Non-pigmented ciliary epithelial cell (primary cell): ENCODE measurements at places on chromosomes 2 and 18.

DNA sequence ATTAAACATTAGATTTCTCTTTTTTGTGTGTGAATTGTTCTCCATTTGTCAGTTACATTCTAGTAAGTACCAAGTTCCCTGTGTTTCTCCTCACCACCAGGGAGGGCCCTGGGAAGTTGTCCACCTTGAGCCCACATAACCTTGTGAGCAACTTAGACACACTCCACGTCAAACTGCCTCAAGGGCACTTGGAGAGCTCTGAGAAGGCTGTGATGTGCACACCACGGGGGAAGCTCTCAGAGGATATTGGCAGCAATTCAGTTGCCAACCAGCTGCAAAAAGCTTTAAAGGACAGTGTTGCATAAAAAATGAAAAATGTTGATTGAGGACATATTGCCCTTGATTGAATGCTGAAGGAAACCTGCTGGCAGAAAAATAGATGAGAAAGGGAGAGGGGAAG lies 743.6 kb downstream of the RNF144A start:
- no peak for DNase-seq

DNA sequence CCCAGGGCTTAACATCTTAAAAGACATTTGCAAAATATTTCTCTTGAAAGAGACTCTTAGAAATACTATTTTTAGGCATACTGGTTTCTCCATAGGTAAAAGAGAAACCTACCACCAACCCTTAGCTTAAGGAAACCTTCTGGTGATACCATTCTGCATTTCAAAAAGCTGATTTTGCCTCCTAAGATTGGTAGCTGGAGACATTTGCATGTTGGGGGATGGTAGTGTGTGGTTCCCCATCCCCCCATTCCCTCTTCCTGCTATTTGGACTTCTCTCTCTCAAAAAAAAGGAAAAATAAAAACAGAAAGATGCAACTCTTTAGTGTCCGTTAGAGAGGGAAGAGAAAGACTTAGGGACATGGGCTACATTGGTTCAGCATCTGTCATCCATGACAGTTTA lies 4.2 kb downstream of the LRRTM1 start:
- DNase-seq: no peak

GRCh38 chr2:70956141-70956540 lies 20.4 kb downstream of the ATP6V1B1 start:
- DNase-seq: no peak

DNA sequence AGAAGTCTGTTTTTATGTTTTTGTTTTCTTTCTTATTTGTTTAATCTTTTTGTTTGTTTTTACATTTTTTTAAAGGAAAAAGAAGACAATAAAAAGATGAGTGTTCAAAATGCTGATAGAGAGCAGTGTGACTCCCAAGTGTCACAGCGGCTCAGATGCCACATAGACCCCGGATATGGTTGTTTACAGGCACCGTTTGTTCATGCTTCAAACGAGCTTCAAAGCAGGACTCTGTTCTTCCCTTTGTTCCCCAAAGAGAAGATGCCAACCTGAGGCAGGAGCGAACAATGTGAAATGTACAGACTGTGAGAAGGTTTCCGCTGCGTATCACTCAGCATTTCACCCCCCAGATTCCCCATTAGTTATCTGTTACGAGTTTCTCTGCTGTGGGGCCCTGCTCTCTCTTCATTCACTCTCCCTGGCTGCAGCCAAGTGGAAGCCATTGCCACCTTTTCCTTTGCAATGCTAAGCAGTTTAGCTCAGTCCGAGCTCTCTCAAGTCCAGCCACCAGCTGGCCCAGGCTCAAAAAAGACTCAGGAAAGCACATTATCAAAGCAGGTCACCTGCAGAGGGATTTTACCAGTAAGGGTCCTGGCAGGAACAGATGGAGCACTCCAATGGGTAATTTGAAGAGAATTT lies 36.4 kb upstream of the PHLPP1 start:
- DNase-seq: no peak

DNA sequence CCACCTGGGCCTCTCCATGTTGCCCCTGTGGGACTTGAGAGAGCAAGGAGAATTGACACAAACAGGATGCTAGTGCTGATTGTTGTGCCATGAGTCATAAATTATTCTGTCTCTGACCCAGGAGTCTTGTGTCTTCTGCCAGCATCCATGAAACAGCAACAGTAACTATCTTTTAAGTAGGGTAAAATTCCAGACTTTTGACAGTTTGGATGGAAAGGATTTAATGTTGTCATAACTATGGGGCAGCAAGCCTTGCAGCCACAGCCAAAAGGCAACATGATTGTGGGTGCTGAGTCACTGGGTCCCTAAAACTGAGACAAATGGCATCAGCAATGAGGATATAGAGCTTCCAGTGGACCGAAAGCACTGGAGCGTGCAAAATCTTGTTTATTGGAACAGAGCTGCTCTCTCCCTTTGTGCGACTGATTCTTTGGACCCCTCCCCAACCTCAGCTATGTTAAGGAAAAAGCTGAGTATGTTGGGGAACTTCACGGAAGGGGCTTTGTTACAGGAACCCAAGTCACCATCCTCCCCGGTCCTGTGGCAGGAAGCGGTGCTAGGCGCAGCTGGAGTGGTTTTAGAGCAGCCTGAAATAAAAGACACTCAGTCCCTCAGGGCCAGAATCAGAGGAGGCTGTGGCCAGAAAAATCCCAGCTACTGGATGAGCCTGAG lies 9.6 kb upstream of the ITPRIPL1 start:
- DNase-seq: peak; percentile 46

- DNase-seq: no peak
Observed at GRCh38 chr2:168589236-168590211, 133.5 kb downstream of the CERS6 start.

DNA sequence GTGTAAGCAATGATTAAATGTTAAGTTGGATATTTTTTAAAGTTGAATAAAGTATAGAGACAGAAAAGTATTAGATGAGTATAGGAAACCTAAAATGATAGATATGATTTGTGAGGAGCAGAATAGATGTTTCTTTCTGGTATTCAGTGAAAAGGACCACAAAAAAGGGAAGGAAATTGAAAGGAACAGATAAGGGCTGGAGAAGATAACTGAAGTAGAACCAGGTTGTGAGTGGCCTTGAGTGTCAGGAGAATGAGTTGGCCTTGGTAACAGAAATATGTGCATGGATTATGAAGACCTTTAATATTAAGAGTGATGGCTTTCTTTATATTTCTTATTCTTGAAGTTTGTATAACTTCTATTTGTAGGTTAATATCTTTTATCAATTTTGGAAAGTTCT lies 543.5 kb downstream of the METTL4 start:
- no peak for DNase-seq

- DNase-seq: no peak
Observed at GRCh38 chr2:80111185-80111584, 193.4 kb downstream of the LRRTM1 start.

DNA sequence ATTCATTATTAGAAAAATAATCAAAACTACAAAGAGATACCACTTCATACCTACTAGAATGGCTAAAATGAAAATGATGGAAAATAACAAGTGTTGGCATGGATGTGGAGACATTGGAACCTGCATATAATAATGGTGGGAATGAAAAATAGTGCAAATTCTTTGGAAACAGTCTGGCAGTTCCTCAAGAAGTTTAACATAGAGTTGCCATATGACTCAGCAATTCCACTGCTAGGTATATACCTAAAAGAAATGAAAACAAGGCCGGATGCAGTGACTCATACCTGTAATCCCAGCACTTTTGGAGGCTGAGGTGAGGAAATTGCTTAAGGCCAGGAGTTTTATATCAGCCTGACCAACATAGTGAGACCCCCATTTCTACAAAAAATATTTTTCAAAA lies 41.6 kb upstream of the ACYP2 start:
- DNase-seq: no peak

GRCh38 chr2:219766658-219767057 lies 139.2 kb downstream of the SLC4A3 start:
- no peak for DNase-seq

- no peak for DNase-seq
Observed at GRCh38 chr2:234218266-234219045, 168.0 kb downstream of the SPP2 start.

DNA sequence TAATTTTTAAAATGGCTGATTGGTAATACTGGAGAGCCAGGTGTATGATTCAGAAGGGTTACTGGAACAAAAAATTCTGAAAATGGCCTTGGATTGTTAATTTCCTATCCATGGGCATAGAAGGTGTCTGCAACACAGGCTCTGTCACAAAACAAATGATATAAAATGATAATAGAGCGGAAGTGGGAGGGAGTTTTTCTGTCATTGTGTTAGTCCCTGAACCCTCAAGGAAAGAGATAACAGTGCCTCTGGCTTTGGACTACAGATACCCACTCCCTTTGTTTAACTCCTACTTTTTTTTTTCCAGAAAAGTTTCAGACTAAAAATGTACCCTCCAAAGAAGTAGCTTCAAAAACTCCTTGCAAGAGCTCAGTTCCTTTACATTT lies 28.0 kb upstream of the YES1 start:
- no peak for DNase-seq

DNA sequence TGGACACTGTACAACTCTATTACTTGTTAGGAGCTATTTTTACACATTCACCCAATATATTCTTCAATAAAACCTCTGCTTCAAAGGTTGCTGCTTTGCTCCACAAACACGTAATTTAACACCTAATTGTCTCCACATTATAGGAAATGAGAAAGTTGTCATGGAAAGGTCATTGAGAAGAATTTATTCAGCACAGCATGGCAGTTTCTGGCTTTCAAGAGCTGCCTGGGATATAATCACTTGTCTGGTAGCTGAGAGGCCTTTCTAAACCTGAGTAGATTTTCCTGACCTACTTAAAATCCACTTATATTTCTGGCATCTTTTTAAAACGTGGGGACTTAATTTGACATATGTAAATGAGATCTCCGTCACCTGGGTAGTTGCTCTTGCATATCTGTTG lies 216.1 kb downstream of the ZNF804A start:
- DNase-seq: no peak

DNA sequence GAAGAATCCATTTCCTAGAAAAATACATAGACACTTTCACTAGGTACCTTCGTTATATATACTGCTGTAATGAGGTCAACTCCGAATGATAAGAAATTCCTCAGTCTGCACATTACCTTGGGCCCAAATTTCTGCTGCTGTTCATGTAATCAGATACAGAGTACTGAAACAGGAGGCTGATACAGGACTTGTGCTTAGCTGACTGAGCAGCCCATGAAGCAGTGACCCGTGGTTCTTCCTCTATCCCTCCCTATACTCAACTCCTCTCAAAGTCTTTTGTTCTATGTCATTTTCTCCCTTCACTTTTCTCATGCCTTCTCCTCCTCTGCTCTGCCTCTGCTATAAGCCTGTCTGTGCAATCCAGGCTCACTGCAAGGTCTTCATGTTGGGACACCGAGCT lies 57.5 kb upstream of the ST8SIA5 start:
- DNase-seq: no peak

- no peak for DNase-seq
Observed at GRCh38 chr2:110813896-110814295, 81.5 kb downstream of the ACOXL start.

DNA sequence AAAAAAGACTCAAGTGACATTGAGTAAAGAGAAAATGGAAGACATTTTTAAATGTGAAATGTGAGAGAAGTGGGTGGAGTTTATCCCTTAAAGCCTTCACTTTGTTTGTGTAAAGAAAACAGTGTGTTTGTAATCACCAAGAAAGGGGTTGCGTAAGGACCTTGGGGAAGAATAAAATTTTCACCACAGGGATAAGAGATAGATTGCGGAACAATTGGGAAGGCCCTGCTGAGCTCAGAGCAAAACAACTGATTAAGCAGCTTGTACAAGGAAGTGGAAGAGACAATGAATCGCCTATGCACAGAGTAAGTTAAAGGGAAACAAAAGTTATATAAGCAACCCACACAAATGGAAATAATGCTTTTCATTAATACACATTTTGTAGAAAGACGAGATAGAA lies 327.7 kb downstream of the RAD51AP2 start:
- no peak for DNase-seq

DNA sequence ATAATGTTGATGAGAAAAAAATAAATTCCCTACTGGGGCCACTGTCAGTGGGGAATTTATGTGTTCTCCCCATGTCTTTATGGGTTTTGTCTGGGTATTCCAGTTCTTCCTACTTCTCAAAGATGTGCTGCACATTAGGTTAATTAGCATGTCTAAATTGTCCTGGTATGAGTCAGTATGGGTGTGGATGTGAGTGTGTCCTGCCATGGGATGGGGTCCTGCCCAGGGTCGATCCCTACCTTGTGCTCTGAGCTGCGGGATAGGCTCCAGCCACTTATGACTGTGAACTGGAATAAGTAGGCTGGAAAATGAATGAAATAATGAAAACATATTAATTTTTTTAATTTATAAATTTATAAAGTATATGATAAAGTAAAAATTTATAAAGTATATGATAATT lies 167.5 kb downstream of the UBR3 start:
- DNase-seq: no peak

DNA sequence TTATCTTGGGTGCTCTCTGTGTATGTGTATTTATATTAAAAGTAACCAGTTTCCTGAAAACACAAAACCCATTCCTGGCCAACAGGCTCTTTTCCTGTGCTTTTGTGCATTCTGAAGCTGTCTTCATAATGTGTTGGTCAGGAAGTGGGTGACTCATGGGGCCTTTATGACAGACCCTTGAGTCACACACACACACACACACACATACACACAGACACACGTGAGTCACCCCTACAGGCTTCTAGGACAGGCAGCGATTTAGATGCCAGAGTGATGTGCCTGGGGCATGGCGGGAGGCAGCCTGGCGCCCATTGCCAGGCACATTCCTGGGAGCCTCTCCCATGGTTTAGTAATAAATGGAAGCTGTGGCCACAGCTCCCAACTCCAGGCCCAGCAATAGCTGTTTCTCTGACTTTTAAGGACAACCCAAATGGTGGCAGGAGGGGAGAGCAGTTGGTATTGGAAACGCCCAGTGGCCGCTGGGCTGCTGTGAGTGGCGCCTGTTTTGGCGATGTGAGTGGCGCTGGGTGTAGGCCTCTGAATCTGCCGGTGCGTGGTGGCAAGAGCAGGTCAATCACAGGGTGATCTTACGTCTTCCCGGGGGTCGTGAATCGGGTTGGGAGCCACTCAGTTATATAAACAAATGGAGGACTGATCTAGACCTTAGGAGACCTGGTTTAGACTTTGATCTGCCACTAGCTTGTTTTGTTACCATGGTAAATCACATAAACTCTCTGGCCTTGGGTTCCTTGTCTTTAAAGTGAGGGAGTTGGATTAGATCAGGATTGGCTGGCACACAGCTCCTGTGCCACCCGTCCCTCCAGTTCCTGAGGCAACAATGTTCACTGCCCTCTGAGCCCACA lies 150.7 kb upstream of the DLX2 start:
- DNase-seq: peak; percentile 100

DNA sequence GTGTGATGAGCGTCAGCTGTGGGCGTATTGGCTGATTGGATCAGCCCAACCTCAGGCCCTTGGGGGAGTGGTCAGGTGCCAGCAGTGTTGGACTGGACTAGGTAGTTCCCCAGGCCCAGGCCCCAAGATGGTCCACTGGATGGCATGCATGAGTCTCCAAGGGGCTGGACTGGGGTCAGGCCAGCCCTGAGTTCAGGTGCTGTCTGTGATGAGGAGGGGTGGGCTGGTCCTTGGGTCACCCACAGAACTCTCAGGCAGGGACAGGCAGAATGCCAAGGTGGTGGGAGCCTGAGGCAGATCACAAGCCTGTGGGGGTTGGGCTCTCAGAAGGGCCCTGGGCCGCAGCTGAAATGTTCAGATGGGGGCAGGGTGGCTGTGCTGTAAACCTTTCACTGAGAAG lies 59.5 kb upstream of the THUMPD2 start:
- no peak for DNase-seq
